H4 (cell line): ENCODE measurements at places on chromosomes 1 and 21. TPM values are rescaled to one million over a fixed set of nuclear protein-coding genes. Genes with fewer than 3 reads are reported as not detected.
A peak's percentile ranks its signal among the peaks of the same experiment; 100 is the strongest.

GRCh38 chr1:110150330-110151174 is at the start of gene SLC6A17:
SLC6A17 (plus strand) TSS chr1:110150494; CDS start chr1:110166930, 16,436 bp downstream.
- DNase-seq: no peak

- DNase-seq: peak; percentile 78
These were observed 1.2 kb upstream of the RNF11 start for GRCh38 chr1:51234721-51235425.

DNA sequence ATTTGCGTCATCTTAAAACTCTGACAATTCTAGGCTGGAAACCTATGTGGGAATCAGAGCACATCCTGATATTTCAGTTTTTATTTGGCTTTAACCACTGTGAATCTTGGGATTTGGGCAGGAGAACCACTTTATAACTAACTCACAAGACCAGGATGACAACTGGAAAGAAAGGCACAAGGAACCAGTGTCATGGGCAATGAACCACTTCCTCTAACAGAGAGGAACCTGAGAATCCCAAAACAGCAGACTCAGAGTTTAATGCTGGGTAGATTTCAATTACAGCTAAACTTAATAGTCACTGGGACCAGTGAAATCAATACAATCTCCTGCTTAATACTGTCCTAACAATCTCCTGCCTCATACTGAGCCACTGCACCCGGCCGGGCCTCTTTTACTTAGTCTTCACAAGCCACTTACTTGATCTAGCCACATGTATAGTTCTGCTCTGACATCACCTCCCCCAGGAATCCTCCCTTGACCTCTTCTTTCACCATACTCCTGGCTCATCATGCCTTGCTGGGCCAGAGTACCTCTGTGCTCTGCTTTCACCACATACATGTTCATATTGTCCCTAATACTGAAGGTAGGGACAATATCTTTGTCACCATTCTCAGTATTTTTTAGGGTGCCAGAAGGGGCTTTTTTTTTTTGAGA is 20.2 kb upstream of the SLFNL1 start:
- DNase-seq: no peak

DNA sequence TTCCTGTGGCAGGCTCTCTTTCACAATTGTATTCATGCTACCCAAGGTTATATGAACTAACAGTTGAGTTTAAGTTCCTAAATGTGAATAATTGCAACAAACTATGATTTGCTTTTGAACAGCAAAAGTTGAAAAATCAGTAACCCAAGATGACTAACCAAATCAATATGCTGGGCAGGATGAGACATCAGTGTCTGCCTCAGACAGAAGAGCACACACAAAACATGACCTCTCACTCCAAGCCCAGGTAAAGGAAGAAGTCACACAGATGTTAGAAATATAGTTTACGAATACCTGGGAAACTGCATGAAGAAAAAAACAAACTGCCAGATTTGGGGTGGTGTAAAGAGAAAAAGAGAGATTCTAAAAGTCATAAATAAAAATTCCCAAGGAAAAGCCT is 3.5 kb downstream of the OR2L13 start:
- DNase-seq: no peak

- no peak for DNase-seq
These were observed 12.7 kb downstream of the CDCA8 start for GRCh38 chr1:37704966-37705365.

GRCh38 chr1:29576510-29576909 is 340.2 kb downstream of the PTPRU start:
- DNase-seq: no peak

DNA sequence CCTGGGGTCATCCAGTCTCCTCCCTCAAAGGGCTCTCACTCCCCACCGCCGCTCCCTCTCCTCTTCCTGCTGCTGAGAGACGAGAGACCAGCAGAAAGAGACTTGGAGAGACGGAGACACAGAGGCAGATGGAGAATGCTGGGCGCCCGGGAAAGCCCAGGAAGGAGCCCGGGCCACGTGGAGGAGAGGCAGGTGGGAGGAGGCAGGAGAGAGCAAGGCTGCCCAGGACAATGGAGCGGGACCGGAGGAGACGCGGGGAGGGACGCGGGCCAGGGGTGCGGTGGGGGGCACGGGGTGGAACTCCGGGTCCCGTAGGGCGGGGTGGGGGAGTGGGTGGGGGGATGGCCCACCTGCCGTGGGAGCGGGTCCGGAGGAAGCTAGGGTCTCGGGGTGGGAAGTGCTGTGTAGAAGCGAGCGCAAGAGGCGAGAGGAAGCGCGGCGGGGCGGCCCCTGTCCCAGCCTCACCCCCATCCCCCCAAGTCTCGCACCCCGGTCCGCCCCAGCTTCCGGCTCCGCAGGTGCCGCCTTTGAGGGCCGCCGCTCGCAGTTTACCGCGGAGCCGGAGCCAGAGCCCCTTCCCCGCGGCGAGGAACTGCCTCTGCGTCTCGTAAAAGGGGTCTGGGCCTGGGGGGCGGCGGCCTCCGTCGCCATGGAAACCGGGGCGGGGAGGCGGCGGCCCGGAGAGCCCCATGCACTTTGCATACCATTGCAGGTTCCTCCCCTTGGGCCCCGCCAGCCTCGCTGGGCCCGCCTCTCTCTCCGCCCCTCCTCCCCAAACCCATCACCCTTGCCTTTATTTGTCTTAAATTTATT is 11.7 kb upstream of the EPHA2 start:
- no peak for DNase-seq

DNA sequence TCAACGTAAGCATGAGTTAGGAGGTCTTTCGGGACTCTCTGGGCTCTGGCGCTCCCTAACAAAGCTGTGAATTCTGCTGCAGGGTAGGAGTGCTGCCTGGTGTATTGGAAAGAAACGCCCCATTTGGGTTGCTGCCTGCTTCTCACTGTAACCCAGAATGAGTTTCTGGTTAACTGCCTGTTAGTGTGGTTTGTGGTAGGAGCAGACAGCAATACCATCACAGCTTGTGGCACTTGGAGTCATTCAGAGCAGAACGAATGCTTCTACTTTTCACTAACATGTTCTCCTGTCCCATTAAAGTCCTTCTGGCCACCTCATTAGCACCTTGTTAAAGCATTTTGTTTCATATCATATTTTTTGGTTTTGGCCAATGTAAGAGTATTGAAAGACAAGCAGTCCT is 18.1 kb downstream of the MAP3K7CL start:
- peak; percentile 80 for DNase-seq

GRCh38 chr1:220124542-220124941 is 30.6 kb downstream of the IARS2 start:
- DNase-seq: no peak

DNA sequence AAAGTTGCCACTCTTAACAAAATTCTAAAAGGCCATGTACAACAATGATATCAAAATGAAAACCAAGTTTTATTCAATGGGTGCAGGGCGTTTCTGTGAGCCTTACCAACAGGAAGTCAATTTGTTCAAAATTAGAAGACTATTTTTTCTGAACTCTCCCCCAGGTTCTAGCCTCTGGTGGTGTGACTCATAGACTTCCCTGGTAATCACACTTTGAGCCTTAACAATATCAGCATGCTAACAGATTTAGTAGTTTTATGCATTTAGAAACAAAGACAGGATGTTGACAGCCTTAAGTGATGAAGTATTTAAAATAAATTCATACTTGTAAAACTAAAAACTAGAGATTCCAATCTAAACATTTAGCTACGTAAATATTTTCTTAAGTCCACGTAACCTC is 88.4 kb downstream of the LRRC8C start:
- DNase-seq: peak; percentile 31

GRCh38 chr1:26701266-26701994 is 5.6 kb downstream of the ARID1A start:
- DNase-seq: no peak

DNA sequence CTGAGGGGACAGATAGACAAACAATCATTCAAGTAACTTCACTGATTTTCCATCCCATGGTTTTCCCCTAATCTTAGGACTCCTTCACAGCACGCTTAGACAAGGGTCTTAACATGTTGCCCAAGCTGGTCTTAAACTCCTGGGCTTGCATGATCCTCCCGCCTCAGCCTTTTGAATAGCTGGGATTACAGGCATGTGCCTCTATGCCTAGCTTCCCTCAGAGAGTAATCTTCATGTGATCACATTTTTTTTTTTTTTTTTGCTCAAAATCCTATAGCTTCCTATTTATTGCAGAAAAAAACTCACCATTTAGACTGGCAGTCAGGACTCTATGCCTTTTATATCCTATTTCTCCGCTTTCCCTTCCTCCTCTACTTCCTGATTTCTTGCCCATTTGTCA is 90.4 kb upstream of the DPH5 start:
- no peak for DNase-seq

DNA sequence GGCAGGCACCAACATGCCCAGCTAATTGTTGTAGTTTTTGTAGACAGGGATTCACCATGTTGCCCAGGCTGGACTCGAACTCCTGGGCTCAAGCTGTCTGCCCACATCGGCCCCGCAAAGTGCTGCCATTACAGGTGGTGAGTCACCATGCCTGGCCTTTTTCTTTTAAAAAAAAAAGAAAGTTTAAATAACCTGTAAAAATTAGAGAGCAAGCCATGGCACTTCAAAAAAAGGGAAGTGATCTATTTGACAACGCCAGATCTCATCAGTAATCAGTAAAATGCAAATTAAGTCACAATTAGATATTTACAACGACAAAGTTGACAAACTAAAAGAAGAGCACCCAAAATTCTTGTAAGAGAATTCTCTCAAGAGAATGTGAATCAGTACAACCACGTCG is 2.9 kb upstream of the RBBP5 start:
- no peak for DNase-seq

GRCh38 chr1:101150266-101150665 is 86.6 kb upstream of the S1PR1 start:
- DNase-seq: no peak

- no peak for DNase-seq
These were observed 68.4 kb downstream of the ZZZ3 start for GRCh38 chr1:77614037-77614436.

DNA sequence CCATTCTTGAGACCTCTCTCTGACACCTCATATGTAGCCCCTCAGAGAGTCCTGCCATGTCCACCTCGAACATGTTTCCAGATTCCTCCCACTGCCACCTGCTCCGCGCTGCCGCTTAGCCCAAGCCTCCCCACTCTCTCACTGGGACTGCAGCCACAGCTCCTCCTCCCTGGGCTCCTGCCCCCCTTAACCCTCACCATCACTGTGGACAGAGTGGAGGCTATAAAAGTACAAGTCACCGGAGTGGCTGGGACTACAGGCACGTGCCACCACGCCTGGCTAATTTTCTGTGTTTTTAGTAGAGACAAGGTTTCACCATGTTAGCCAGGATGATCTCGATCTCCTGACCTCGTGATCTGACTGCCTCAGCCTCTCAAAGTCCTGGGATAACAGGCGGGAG is 77.0 kb downstream of the VWA5B1 start:
- DNase-seq: no peak

GRCh38 chr1:13807209-13807608 is 107.2 kb downstream of the PRDM2 start:
- no peak for DNase-seq

GRCh38 chr21:42198929-42199867 is 19.7 kb upstream of the ABCG1 start:
- peak; percentile 89 for DNase-seq

DNA sequence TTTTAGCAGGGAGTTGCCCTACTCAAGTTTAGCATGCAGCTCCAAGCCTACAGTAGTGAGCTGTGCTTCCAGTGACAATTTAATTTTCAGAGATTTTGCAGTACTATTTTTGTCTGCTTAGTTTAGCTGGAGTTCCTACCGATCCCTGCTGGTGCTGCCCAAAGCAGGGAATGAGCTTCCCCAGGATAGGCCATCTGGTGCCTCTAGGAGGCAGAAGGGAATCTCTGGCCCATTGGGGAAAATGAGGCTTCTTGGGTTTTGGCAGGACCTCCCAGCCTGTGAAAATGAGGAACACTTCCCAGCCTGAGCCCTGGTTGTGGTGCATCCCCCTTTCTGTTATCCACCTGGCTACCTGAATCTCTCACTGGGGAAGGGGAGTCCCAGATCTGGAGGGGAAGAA is 149.2 kb downstream of the RASAL2 start:
- no peak for DNase-seq

DNA sequence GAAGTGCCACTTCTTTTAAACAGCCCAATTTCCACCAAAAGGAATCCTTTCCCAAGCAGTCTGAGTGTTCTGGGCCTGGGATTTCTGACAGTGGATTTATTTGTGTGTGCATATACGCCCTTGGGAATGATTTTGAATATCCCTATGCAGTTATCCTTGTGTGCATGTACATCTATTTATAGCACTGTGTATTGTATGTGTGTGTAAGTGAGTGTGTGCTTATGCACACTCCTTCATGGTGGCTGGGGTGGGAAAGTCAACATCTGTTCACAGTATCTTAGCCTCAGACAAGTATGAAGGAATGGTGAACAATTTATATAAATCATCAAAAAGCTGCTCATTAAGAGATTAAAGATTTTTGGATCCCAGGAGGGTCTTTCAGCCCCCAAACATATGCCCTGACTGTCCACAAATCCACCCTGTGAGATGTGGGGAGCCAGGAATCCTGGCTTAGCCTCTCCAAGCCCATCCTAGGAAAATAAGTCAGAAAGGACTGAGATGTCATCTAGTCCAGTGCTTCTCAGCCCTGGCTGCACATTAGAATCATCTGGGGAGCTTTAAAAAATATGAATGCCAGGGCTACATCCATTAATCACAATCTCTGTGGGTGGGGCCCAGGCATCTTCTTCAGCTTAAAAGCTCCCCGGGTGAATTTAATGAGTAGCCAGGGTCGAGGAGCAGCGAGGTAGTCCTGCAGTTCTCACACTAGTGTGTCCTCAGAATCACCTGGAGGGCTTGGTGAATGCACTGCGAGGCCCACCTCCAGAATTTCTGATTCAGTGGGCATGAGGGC is 101.4 kb downstream of the PLXNA2 start:
- DNase-seq: no peak

- DNase-seq: peak; percentile 42
These were observed 46.7 kb downstream of the GALNT2 start for GRCh38 chr1:230113593-230114236.

DNA sequence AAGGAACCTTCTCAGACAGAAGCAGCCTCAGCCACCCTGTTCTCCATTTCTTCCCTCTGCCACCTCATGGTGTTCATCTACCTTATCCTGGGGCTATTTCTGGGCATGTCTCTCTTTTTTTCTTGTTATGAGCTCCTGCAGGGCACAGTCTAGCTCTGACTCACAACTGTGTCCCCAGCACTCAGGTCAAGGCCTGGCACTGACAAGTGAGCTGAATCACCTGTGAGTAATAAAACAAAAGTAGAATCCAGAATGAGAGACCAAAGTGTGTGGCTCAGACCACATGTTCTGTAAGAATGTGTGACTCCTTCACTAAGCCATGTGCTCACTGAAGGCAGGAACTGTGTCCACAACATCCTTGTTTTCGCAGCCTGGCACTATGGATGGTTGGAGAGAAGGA is 23.2 kb downstream of the C1orf94 start:
- DNase-seq: no peak

- no peak for DNase-seq
These were observed 112.2 kb downstream of the MAP3K21 start for GRCh38 chr1:233439721-233440120.

GRCh38 chr1:66439031-66439740 is 94.8 kb upstream of the SGIP1 start:
- DNase-seq: no peak

GRCh38 chr1:230215529-230215928 is 148.5 kb downstream of the GALNT2 start:
- no peak for DNase-seq

Gene DDR2
- total RNA-seq: 35.5 and 36.5 TPM in 2 replicates

Gene KDM5B
- 27.6 and 38.1 TPM in 2 replicates for total RNA-seq

Gene FAM72C
- 1.1 and 5.2 TPM in 2 replicates for total RNA-seq

Gene OR6K3
- not detected in 2 replicates for total RNA-seq

Gene SPRR5
- total RNA-seq: not detected in 2 replicates

Gene PDZK1
- not detected in 2 replicates for total RNA-seq

Gene FCN3
- total RNA-seq: not detected in 2 replicates

Gene HSPB7
- not detected in 2 replicates for total RNA-seq

Gene CAMSAP2
- total RNA-seq: 15.5 and 19.5 TPM in 2 replicates

Gene KCNK1
- total RNA-seq: 1.3 and 1.8 TPM in 2 replicates

Gene S100A7
- total RNA-seq: not detected in 2 replicates

Gene CFHR5
- not detected in 2 replicates for total RNA-seq

Gene CMPK1
- 108 and 137 TPM in 2 replicates for total RNA-seq

Gene DENND2C
- total RNA-seq: 0.39 and 0.62 TPM in 2 replicates
